ENCODE measurements at places on chromosomes 7 and 10.

GRCh38 chr7:120799813-120800475 is 58.0 kb downstream of the TSPAN12 start:
- no peak for DNase-seq

- DNase-seq, result no peak
These were observed 653.2 kb downstream of the TNS3 start for GRCh38 chr7:46928719-46929118.

DNA sequence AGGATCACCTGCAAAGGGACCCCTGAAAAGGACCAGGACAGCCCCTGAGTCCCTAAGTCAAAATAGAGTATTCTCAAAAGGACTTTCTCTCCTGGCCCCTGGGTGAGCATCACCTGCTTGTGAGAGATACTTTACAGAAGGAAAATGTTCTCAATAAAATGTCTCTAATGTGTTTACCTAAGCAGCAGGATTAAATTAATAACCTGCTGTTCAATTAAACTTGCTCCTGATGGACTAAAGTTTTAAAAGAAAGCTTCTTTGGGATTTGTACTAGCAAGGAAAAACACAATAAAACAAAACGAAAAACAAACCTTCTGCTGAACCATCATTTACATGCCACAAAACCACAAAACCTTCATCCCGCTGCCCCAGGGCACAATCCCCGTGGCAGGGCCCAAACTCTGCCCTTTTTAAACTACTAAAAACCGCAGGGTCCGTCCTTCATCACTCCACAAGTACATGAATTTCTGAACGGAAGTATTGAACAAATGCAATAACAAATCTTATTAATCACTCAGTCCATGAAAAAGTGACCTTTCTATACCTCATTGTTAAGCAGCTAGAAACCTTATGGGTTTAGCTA is 197.7 kb downstream of the TCERG1L start:
- no peak for DNase-seq

DNA sequence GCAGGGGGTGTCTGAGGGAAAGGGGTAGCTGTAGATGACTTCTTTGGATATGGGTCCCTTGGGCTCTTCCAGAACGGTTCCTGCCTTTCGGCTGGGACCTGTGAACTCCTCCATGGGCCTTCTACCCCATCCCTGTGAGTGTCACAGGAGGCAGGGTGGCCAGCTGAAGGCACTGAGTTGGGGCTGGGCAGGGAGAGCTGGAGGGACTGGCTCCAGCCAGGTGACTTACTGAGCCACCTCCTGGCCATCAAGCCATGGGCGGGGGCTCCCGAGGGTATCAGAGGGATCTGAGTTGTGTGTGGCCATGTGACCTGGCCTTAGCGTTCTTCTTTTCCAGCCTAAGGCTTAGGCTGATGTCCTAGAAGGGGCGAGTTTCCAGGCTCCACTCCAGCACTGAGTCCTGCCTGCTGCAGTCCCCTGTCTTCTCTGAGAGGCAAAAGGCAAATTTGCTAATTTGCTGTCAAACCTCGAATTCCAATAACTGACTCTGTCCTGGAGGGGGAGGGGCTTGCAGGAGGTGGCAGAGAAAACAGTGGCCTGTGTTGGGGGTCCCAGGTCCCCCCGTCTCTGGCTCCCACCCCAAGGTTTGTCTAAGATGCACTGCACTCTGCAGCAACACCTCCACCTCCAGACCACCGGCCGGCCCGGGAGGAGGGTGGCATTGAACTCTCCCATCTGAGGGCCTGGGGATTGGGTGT is 27.2 kb downstream of the ADCYAP1R1 start:
- DNase-seq, result no peak

DNA sequence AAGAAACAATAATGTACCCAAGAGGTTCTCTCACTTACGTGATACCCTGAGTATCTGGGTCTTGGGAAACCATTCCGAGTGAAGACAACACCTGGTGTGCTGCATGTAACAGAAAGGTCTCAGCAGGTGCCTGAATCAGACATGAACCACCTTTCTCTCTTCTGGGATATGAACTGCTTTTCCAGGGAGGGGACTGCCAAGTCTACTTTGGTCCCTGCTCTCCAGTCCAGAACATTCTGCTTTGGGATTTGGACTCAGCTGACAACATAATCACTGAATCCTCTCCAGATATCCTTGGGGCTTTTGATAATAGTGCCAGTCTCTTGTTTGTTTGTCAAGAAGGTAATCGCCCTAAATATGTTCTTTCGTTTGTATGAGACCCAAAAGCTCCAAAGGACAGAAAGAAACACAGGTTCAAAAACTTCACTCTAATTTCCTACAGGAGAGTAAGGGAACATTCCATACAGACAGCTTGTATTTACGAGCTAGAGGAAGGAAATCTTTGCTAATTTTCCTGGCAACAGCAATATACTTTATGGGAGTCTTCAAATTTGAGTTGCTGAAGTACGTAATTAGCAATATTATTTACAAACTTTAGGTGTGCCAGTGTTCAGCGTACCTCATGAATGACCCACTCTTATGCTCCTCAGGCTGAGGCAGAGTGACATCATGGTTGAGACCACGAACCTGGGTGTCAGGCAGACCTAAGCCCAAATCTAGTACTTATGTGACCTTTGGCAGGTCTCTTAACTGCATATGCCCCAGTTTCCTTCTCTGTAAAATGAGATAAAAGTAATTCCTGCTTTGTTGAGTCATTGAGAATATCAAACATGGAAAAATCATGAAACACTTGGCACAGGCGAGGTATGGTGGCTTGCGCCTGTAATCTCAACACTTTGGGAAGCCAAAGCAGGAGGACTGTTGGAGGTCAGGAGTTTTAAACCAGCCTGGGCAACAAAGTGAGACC is 5.4 kb downstream of the ABLIM1 start:
- no peak for DNase-seq

GRCh38 chr7:143289421-143289820 is 1.3 kb downstream of the CASP2 start:
- no peak for DNase-seq

DNA sequence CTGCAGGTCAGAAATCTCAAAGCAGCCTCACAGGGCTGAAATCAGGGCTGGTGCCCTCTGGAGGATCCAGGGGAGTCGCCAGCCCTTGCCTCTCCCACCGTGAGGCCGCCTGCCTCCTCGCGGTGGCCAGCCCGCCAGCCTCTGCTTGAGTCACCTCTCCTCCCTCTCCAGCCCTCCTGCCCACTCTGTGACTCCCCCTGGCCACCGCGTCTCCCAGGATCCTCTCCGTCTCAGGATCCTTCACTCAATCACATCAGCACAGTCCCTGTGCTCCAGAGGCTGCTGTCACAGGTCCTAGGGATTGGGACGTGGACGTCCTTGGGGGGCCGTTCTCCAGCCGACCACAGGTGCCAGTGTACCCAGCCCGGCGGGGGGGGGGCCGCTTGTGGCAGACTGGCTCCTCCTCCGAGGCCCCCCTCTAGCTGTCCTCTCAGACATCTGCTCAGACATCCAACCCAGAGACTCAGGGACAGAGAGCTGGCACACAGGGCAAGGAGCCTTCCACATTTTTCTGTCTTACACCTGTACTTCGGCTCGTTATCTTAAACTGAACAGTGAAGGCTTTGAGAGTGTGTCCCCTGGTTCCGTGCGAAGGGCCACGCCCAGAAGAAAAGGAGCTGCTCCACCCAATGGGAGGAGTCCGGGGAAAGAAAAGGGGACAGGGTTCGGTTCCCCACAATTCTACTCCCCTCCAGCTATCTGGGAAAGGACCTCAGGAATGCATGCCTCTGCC is 9.4 kb upstream of the PPP2R2D start:
- DNase-seq, result no peak

- no peak for DNase-seq
These were observed 45.6 kb downstream of the ZNF277 start for GRCh38 chr7:112252141-112252540.

GRCh38 chr7:2638224-2638991 is 6.6 kb downstream of the TTYH3 start:
- DNase-seq, result no peak

GRCh38 chr10:65413001-65413400 is 1512.8 kb upstream of the LRRTM3 start:
- DNase-seq, result no peak

DNA sequence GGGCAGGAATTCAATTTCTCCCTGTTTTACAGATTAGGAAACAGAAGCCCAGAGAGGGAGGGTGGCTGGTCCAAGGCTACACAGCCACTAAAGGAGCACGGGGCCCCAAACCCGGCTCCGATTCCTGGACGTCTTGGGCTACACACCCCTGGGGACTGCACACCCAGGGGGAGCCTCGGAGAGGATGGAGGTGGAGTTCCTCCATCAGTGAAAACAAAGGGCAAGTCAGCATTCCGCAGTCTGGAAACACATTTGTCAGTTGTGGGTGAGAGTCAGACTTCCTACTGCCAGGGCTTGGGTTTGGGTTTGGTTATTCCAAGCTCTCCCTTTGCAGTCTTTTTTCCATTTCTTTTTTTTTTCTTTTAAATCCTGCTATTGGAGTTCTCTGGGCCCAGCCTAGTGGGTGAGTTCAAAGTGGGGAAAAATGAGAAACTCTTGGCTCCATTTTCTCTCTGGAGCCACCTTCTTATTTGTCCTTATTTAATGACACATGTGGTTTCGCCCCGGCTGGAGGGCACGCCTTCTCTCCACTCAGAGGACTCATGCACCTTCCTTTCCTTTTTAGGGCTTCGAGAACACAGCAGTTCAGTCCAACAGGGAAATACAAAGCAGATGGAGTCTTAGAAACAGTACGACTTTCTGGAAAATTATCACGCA is 59.9 kb upstream of the AQP1 start:
- DNase-seq, result no peak

DNA sequence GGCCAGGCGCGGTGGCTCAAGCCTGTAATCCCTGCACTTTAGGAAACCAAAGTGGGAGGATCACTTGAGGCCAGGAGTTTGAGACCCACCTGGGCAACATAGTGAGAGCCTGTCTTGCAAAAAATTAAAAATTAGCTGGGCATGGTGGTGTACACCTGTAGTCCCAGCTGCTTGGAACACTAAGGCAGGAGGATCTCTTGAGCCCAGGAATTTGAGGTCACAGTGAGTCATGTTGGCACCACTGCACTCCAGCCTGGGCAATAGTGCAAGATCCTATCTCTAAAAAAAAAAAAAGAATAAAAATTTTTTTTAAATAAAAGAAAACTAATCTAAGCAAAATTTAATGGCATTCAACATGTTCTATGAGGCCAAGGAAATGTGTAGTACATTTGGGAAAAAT is 44.9 kb upstream of the UBN2 start:
- DNase-seq, result no peak

GRCh38 chr10:59212301-59212798 is 35.9 kb downstream of the PHYHIPL start:
- DNase-seq, result no peak

GRCh38 chr7:3029138-3029537 is 14.5 kb downstream of the CARD11 start:
- DNase-seq, result no peak

DNA sequence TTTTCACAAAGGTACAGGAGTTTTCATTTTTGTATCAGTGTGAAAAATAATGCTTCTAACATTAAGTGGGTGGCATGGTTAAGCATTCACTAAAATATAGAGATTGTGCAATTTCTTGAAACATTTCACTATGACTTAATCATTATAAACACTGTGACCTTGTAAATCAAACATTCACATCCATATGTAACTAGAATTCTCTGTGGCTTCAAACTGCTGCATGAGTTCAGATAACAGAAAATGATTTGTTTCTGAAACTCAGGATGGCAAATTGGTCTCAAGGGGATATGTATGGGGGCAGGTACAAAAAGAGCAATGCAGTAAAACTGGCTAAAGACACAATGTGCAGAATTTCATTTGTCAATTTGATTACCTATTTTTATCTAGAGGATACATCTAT is 3.8 kb downstream of the FAM133B start:
- DNase-seq, result no peak

DNA sequence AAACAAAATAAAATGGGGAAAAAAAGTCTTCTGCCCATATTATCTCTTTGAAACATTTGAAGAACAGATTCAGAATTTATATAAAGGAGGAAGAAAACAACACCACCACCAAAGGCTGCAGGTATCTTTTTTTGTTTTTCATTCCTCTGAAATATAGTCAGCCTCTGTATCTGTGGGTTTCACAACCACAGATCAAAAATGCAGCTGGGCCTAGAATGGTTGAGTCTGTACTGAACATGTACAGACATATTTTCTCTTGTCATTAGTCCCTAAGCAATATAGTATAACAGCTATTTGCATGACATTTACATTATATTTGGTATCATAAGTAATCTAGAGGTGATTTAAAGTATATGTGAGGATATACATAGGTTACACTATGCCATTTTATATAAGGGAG is 559.7 kb upstream of the LRRN3 start:
- no peak for DNase-seq

DNA sequence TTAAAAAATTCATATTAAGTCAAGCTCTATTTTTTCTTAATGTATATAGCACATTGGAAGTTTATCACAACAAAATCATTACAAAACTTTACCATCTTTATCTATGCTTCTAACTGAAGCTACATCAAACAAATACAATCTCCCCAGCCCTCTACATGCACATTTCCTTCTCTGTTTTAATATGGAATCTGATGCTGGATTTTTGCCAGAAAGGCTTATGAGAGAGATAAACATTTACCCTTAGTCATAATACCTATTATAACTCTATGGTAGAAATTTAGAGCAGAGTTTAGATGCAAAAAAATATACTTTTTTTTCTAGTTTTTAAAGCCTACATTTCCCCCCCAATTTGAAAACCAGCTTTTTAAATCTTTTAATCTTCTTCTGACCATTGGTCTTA is 1198.6 kb downstream of the GATA3 start:
- DNase-seq, result no peak

- DNase-seq, result no peak
These were observed 50.4 kb downstream of the HABP2 start for GRCh38 chr10:113603057-113603777.

DNA sequence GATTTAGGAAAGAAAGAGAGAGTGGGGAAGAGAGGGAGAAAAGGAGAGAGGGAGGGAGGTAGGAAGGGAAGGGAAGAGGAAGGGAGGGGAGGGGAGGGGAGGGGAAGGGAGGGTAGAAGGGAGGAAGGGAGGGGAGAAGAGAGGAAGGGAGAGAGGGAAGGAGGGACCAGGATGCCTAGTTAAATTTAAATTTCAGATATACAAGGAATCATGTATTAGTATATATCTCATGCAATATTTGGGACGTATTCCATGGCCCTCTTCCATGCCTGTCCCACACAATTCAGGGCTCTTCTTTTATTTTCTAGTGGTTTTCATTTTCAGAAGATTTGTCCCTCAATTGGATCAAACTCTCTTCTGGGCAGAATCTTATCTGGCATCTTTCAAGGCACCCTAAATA is 172.4 kb upstream of the PRR15 start:
- DNase-seq, result no peak

DNA sequence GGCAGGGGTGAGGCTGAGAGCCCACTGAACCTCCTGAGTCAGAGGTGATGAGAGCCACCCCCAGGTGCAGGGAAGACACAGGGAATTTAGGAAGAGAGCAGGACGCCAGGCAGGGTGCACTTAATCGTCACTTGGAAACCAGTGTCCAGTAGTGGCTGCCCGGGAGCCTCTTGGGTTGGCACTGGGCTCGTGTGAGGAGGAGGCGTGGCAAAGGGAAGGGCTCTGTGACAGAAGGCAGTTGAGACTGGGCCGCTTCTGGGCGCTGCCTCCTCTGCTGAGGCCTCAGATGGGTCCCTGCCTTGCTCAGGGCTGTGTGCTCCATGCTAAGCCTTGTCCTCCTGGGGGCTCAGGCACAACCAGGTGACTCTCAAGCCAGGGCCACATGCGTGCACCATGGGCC is 13.3 kb downstream of the RET start:
- DNase-seq, result no peak
